Femur (tissue), 1 donor: ENCODE measurements at places on chromosomes 2 and 18.

DNA sequence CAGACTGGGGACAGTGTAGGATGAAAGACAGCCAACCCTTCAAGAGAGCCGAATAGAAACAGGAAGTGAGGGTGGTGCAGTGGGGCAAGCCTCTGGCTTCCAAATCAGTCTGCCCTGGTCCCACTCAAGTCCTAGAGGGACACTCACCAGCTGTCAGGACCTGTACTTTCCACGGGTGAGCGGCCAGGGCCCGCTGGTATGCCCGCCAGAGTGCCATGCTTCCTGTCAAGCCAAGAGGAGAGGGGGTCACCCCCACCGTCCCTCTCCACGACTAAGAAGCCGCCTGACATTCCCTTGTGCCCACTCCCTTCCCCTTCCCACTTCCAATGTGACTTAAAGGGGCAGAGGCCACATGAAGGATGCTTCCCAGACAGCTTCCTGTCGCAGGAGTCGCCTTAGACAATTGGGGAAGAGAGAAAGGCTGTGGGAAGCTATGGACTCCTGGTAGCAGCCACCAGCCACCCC, 564 bp downstream of the MPV17 start:
- no peak for DNase-seq

DNA sequence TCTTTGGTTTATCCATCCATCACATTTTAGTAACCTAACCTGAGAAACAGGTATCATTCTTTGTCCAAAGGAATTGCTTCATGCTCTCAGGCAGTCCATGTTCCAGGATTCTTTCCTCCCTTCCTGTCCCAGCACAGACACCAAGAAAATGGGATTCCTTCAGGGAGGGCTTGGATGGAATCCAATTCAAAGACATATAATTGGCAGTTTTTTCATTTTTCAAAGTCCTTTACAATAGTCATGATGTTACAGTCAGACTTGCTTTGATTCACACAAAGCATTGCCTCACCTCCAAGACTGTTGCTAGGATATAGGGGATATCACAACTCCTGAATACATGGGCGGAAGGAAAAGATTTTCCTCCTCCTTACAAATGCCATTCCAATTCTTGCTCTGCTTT, 241.4 kb upstream of the ACVR2A start:
- no peak for DNase-seq

DNA sequence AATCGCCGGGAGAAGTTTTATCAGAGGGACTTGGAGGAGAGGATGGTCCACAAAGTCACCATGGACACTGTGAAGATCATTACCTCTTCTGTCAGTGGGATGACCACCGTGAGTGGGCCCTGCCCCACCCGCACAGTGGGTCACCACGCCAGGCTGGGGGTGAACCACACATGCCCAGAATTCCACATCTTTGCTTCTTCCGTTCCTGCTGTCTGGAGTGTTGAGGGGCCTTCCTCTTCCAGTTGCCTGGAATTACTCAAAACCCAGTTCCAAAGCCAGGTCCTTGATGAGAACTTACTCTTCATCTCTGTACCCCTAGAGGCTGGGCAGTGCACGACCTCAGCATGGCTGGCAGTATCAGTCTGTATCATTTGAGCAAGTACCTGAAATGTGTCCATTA, 22.1 kb downstream of the MROH2A start:
- no peak for DNase-seq

DNA sequence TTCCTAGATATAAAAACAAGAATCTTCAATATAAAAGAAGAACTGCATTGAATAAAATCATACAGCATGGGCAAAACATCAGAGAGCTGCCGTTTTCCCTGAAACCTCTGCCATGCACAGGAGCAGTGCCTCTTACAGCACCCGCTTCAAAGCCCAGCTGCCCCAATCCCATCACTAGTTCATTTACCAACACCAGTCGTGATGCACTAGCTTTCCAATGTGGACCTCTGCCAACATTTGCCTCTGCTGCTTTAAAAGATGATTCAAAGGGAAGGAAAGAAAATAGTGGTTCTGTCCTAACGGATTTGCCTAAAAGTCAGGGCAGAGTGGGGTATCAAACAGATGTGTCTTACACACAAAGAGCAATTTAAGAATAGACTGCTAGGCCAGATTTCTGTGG, 43.4 kb upstream of the AP1S3 start:
- DNase-seq = no peak

GRCh38 chr2:226087505-226088365, 688.2 kb downstream of the NYAP2 start:
- DNase-seq = no peak

- DNase-seq = no peak
Measured at GRCh38 chr2:40512256-40512655, 60.4 kb upstream of the SLC8A1 start.
